ENCODE measurements at places on chromosomes 1 and 21.

GRCh38 chr1:178263341-178263740 is 169.4 kb downstream of the RASAL2 start:
- no peak for DNase-seq

DNA sequence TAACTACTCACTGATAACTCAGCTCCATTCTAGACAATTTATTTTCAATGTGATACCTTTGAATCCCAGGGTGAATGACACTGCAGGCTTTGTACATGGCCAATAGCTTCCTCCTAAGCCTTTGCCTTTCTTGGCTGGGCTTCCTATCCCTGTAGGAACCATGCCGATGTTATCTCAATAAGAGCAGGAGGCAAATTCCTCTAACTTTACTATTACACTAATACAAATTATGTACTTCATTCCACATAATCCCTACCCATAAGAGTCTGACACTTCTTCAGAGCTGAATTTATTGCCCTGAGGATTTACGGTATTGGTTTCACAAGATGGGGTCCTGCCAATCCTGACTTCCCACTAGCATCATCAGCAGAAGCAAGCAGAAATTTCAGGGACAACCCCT is 14.0 kb downstream of the TGFBR3 start:
- no peak for DNase-seq

- DNase-seq = no peak
Measured at GRCh38 chr1:15305468-15305770, 58.4 kb downstream of the FHAD1 start.

- no peak for DNase-seq
Measured at GRCh38 chr1:235199441-235199840, 38.4 kb upstream of the RBM34 start.

DNA sequence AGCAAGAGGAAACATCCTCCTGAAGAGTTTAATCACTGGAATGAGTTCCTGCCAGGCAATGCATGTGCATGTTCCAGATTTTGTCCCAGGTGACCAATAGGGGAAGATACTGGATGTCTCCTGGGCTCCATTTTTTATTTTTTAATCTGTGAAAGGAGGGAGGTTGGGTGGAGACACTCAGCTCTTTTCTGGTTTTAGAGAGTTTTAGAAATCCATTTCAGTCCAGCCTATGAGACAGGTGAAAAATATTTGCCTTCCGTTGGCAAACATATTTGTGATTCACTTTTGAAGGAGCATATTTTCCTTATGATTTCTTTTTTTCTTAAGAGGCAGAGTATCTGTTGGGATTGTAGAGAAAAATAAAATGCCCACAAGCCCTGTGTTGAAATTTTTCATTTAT is 70.7 kb downstream of the ABCA4 start:
- DNase-seq = no peak

Data from NCI-H1417 treated with DMSO at 0.1 percent for 48 hours (cell line).